ENCODE measurements at places on chromosomes 7 and 10.
A peak's percentile ranks its signal among the peaks of the same experiment; 100 is the strongest.

DNA sequence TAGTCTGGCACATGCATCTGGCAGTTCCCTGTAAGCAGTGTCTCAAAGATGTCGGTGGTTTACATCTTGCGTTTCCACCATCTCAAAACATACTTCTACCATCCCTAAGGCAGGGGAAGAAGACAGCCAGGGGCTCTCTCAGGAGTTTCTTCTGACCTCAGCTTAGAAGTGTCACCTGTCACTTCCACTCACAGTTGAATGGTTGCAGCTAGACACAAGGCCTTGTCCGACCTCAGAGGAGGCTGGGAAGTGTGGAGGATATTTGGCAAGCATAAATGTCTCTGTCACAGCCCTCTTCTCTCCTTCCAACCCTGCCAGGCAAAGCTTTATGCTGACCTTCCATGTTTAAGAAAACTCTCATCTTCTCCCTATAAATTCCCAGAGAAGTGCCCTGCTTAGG lies 193.3 kb downstream of the HERPUD2 start:
- no peak for DNase-seq

DNA sequence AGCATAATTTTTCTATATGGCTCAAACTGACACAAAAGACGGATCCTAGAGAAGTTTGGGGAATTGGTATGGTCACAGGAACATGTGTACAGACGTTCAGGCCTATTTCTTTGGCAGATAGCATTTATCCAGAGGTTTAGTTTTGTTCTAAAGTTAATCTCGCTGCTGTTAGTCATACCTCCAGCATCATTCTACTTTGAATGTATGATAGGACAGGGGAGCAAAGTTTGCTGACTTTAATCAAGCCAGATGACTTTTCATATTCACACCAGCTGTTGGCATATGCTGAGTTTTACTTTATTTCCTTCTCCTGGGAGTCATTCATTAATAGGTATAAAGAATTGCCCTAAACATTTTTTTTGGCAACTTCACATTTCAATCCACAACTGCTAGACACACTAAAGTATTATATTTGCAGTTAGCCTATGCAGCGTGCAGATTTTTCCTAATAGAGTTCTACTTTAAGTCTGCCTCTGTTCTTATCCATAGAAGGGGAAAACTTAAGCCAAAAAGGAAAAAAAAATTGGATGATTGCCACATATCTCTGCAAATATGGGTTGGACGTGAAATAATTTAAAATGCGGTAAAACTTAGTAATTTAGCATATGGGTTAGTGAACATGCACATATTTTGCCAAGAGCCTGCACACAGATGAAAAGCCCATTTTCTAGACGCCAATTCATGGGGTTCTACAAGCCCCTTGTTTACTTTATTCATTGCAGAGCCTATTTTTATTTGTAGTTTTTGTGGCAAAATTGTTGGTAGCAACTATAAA lies 213.1 kb downstream of the C7orf25 start:
- no peak for DNase-seq

DNA sequence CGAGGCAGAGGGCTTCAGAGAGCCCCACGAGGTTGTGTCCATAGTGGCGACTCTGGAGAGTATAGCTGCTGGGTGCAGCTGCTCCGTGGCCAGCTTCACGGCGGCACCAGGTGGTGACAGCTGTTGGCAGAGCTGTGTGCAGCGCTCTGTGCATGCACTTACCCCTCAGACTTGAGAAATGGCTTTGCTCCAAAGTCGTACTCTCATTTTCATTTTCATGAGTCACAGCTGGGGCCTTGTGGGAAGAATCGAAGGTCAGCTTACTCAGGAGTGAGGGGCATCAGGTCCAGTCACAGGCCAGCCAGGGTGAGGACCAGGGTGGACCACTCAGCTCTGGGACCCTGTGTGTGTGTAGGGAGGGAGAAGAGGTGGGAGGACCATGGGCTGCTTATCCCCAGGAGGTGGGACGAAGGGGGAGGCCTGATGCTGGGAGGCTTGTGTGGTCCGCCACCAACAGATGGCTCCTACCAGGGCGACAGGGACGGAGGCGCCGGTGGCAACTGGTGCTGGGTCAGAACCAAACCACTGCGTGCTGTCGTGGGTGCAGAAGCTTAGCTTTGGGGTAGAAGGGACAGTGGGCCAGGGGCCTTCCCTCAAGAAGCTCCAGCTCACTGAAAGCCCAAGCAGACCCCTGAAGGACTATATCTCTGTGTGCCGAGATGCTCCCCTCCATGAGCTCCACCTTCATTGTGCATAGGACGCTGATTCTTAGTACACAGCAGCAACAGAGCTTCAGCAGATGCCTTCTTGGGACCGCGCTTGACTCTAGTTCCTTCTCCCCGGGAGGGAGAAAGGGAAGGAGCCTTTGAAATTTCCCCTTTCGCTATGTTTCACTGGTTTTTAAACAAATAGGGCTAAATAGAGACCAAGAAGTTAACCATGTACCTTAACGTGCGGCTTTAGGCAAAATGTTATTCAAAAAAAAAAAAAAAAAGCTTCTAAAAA lies 225.0 kb downstream of the CELF2 start:
- DNase-seq, result peak; percentile 28

GRCh38 chr10:51156926-51157325 lies 82.6 kb downstream of the PRKG1 start:
- no peak for DNase-seq

GRCh38 chr10:107653832-107654287 lies 489.4 kb upstream of the SORCS1 start:
- no peak for DNase-seq

DNA sequence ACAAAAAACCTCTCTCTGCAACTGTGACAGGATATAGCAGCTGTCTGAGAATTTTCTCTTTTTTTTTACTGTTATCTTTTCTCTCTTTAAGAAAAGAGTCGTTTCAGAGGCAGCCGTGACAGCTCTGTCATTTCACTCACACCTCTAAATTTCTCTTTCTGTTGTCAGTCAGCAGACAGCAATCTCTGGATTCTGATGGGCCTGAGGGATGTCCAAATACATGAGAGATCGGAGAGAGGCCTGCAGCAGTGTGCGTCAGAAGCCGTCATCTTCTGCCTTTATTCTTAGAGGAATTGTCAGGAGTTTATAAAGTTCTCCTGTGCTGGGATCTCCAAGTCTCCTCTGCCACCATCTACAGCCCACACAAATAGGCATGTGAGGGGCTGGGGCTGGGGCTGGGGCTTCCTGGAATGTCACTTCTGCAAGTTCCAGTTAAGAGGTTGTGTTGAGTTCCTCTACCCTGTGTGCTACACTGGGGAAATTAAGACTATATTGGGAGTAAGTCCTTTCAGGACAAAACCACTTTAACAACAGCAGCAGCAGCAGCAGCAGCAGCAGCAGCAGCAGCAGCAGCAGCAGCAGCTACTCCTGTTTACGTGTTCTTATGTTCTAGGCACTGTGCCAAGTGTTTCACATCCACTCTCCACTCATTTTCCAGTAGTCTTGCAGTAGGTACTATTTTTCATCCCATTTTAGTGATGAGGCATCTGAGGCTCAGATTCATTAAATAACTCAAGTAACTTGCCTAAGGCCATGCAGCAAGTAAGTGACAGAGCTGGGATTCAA lies 541.3 kb downstream of the LRMDA start:
- no peak for DNase-seq

DNA sequence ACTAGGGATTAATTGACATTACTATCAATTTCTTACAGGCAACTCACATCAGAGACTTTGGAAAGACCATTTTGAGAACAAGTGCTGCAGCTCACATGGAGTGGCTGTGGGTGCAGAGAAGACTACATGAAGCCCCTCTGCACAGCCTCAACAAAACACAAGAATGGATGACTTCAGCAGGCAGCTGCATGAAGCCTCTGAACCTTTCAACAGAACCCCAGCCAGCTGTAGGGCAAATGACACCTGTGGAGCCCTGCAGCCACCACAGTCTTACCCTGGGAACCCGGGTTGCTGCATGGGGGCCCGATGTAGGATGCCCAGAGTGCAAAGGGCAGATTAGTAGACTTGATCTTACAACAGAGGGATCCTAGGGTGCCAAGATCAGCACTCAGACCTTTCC lies 62.0 kb upstream of the CAMK2B start:
- DNase-seq, result no peak

GRCh38 chr10:122478971-122479370 lies 17.6 kb downstream of the HTRA1 start:
- no peak for DNase-seq

DNA sequence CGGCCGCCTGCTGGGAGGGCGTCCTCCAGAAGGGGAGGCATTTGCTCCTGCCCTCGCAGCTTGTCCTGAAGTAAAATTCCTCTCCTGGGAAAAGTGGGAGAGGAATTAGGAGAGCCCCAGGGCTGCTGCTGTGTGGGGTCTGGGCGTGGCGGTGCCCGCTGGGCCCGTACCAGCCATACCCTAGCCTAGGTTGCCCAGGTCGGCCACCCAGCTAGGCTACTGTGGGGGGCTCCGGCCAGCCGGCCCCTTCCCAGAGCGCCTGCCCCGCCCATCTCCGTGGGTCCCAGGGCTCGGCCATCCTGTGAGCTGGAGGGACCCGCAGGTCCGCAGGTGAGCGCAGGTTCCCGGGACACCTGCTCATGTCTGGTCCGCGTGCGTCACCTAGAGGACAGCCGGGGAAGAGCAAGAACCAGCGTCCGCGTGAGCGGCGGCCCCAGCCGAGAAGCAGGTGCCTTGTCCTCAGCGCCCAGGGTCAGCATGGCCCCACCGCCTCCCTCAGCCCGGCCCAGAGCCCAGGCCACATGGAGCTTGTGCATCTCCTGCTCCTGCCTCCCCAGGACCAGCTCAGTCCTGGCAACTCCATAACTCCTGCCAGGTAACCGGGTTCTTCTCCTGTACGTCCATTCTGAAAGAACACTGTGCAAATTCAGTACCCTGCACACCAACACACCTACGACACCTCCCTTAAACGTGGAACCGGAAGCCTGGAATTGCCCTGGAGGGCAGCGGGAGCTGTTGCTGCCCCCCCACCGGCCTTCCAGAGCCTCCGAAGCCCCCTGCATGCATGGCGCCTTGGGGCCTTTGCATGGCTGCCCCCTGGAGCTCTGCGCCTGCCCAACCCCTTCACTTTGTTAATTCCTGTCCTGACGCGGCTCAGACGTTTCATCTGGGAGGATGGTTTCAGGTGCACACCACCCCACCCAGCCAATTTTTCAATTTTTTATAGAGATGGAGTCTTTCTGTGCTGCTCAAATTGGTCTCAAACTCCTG lies 22.8 kb upstream of the FOXL3 start:
- DNase-seq, result no peak

DNA sequence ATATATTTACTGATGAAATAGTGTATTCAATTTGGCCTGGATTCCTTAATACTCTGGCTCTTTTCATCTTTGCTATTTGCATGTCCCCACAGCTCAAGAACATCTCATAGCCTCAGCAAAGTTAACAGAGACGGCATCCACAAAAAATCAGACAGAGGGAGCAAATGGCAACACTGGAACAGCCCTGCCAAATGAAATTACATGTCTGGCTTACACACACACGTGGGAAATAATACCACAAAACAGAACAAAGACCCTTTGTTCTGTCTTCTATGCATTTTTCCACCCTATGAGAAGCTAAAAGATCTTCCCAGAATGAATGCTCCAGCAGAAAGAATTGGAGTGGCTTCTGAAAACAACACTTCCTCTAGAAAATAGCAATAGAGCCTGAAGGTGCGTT lies 139.5 kb downstream of the ALOX5 start:
- no peak for DNase-seq

- no peak for DNase-seq
Measured at GRCh38 chr10:46094931-46095750, 49.1 kb upstream of the MSMB start.

DNA sequence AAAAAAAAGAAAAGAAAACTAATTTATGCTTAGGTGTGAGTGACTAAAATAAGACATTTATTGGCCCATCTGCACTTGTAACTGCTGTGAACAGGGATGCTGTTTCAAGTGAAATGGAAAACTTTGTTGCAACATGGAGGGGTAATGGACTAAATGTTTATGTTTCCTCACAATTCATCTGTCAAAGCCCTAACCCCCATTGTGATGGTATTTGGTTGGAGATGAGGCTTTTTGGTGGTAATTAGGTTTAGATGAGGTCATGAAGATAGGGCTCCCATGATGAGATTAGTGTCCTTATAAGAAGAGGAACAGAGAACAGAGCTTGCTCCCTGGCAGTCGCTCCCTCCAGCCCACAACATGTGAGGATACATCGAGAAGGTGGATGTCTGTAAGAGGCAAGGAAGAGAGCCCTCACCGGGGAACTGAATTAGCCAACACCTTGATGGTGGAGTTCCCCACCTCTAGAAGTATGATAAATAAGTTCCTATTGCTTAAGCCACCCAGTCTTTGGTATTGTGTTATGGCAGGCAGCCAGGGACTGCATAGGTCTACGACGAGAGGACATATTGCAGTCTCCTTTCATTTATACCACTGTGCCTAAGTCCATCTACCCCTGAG lies 28.6 kb upstream of the VCL start:
- no peak for DNase-seq

DNA sequence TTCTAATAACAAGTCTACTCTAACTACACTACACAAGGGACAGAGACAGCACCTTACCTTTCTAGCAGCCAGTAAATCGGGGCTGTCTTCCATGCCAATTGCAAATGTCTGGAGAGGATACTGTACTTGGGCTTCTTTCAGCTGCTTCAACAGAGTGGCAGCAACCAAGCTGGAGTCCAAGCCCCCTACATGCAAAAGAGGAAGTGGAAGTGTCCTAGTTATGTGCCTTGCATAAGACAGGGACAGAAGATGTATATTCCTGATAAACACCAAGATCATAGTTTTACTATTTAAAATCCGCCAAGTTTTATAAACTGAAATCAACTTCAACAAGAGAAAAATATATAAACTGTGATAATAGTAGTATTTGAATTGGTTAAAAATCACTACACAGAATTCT lies 14.0 kb downstream of the ASNS start:
- no peak for DNase-seq

GRCh38 chr7:154978017-154978416 lies 24.9 kb downstream of the PAXIP1 start:
- DNase-seq, result no peak

DNA sequence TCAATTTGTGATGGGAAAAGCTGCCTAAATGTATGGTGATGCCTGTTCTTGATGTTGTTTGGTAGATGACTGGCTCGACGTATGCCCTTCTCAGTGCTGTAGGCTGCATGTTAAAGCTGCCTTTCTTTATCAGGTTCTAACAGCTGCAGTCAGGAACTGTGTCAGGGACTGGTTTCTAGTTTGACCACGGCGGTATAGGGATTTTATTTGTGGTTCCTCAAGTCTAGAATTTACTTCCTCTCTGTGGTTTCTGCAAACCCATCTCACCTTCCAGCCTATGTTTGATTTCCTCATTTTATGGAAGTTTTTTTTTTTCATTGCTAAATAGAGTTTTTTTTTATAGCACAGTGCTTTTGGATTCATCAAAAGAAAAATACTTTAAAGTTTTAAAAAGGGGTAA lies 26.5 kb downstream of the LMTK2 start:
- no peak for DNase-seq

DNA sequence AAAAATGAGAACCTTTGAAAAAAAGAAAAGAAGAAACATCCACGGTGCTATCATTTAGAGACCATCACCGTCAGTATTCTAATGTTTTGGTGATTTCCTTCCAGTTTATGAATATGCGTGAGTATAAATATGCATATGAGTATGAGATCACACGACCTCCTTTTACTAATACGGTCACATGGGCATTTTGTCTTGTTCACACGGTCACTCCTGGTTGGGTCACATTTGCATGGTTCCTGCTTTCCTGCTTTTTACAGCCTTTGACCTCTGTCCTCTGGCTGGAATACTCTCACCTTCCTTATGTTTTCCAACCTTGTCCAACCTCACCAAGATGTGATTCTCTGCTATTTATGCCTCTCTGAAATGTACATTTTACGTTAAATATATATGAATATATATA lies 25.3 kb upstream of the LMTK2 start:
- no peak for DNase-seq
